Activated effector memory CD4-positive, alpha-beta T cell treated with anti-CD3 and anti-CD28 coated beads, Interleukin-2, amount 50 U/mL, for 16 hours (primary cell): ENCODE measurements at places on chromosomes 1 and 21.

DNA sequence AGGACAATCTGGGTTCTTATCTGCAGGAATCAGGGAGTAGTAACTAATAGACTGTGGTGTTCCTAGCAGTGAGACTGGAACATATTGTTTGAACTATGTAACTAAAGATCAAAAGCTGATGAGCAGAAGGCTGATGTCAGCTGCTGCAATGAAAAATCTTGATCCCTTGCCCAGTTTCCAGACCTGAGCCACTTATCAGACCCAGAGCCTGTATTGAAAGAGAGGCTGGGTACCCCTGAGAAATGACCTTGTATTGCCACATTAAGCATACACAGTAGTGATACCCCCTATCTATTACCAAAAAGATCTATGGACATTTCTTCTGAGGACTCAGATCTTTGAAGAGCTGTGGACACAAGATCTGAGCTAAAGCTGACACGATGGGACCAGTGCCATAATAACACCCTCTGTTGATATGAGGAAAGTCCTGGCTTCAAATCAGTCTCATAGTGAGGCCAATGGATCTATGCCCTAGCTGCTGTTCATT lies 178.0 kb upstream of the GALNT2 start:
- DNase-seq: no peak

- no peak for DNase-seq
These were observed 38.3 kb upstream of the OSBPL9 start for GRCh38 chr1:51578383-51579109.

DNA sequence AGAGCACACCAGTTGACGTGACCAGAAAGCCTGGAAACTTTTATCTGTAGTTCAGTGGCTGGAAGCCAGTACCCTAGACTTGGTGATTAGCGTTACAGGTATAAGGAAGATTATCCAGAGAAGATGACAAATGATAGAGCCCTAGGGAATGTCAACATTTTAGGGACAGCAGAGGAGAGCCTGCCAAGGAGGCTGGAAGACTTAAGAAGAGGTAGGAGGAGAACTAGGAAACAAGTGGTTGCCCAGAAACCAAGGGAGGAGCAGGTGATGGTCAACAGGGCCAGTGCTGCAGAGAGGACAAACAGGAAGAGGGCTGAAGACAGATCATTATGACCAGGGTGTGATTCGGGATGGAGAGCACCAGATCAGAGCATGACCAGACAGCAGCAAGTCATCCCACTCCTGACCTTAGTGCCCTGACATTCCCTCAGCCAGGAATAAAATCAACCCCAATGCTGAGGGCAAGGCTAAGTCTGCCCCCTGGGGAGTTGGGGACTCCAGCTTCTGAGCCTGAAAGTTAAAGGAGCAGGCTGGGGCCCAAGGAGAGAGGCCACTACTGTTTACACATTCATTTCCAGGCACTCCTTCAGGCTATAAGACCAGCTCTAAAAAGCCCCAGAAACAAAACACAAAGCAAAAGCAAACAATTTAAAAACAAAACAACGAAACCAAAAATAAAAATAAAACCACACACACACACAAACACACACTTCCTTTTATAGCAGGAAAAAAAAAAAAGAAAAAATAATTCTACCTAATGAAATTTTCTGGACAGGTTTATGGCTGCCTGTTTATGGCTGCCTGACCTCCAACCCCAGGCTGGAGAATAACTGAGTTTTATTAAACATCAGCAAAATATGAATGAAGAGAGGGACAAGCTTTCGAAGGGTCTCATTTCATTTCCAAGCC lies 48.6 kb upstream of the LRRC52 start:
- DNase-seq: no peak

GRCh38 chr1:208189183-208189582 lies 55.0 kb downstream of the PLXNA2 start:
- no peak for DNase-seq

GRCh38 chr1:92784021-92784638 lies 778 bp downstream of the EVI5 start:
- DNase-seq: peak; percentile 69

GRCh38 chr1:234288946-234289345 lies 84.3 kb upstream of the COA6 start:
- no peak for DNase-seq

GRCh38 chr1:230728710-230729392 lies 14.9 kb upstream of the AGT start:
- DNase-seq: no peak

GRCh38 chr1:163072658-163073057 lies 3.5 kb downstream of the RGS4 start:
- DNase-seq: no peak

DNA sequence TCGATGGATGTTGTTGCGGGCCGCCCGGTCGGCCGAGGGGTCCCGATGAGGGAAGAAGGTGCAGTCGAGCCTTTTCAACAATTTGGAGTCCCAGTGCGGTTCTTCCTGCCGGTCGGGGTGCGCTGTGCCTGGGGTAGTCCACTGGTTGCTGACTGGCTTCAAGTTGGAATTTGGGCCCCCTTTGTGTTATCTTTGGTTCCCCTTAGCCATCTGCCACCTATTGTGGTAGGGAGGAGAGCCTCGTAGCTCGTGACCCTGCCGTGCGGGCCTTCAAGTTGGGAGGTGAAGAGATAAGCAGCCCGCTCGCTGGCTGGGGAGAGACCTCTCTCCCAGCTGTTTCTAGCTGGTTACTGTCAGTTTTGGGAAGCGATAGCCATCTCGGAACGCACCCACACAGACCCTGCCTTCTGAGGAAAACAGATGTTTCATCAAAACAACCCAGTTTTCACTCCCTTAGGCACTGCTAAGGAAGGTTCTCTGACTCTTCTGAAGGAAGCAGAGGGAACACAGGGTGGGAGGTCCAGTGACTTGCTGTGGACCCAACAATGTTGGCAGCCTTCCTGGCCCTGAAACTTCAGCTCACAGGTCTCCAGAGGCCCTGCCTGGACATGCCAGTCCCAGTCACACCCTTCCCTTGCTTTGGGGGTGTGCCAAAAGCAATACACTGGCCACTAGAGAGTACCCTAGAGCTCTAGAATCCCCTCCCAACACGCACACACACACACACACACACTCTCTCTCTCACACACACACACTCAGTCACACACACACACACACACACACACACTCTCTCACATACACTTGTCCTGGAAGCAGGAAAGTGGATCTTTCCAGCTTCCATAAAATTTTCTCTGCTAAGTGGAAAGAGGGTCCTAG lies 1.0 kb downstream of the BTG2 start:
- peak; percentile 76 for DNase-seq

GRCh38 chr1:65289449-65289848 lies 19.9 kb upstream of the DNAJC6 start:
- DNase-seq: no peak

DNA sequence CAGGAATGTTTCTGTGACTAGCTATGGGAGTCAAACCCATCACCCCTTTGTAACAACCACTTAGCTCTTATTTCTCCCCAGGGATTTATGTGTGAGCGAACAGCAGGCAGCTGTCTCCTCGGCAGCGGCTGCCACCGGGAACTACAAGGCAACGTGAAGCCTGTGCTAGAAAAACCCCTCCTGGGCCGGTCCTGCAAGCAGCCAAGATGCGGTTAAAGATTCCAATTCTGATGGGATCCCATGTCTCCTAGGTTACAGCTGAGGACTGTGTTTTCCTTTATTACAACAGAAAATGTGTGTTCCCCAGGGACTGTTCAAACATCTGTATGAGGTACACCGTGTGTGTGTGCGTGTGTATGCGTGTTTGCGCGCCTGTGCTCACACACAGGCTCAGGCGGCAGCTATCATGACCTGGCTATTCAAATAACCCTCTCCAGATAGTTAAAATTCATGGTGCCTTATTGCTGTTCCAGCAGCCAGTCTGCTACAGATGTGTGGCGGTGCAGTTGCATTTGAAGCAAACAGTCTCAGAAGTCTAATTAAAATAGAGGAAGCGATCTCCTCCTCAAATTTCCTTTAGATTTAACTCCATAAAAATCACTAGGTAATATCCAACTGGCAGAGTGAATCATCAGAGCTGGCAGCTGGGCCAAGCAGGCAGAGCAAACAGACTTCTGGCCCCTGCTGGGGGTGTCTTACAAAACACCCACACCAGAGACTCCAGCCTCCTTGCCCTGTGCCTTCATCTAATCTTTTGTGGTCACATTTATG lies 68.0 kb downstream of the LMX1A start:
- no peak for DNase-seq

GRCh38 chr1:44401256-44402228 lies 3.5 kb upstream of the RNF220 start:
- DNase-seq: no peak

- DNase-seq: no peak
These were observed 203.1 kb downstream of the BARHL2 start for GRCh38 chr1:90513956-90514355.

DNA sequence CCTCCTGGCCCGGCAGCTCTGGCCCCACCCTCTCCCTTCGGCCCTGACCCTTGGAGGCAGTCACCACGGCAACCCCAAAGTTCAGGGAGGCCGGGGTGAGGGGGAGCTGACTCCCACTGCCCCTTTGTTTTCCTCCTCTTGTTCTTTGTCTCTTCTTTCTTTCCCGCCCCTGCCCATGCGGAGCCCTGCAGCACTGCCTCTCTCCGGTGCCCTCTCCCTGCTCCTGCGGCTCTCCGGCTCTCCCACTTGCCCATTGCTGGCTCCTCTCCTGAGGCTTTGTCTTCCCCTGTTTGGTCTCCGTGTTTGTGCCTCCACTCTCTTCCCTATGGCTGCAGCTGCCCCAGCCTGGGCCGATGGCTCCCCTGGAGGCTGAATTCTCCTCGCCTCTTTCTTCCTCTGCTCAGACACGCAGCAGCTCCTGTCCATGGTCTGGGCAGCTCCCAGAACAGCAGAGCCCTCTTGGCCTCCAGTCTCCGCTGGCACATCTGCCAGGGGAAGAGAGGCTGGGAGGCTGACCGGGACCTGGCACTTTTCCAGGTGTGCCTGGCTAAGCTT lies 5.8 kb downstream of the CELSR2 start:
- no peak for DNase-seq

- peak; percentile 85 for DNase-seq
These were observed at the start of gene AGMAT for GRCh38 chr1:15584489-15585363. Gene AGMAT, minus strand, starts transcription at chr1:15585051. Its CDS starts 84 bp downstream, at chr1:15584967.

- no peak for DNase-seq
These were observed 327.1 kb downstream of the PRDM2 start for GRCh38 chr1:14027099-14027498.

- DNase-seq: no peak
These were observed 211.5 kb downstream of the TRABD2B start for GRCh38 chr1:47785561-47786271.

- peak; percentile 60 for DNase-seq
These were observed 163.2 kb upstream of the COL6A1 start for GRCh38 chr21:45818276-45818903.

GRCh38 chr1:63968663-63969440 lies 195.0 kb downstream of the ROR1 start:
- DNase-seq: no peak

DNA sequence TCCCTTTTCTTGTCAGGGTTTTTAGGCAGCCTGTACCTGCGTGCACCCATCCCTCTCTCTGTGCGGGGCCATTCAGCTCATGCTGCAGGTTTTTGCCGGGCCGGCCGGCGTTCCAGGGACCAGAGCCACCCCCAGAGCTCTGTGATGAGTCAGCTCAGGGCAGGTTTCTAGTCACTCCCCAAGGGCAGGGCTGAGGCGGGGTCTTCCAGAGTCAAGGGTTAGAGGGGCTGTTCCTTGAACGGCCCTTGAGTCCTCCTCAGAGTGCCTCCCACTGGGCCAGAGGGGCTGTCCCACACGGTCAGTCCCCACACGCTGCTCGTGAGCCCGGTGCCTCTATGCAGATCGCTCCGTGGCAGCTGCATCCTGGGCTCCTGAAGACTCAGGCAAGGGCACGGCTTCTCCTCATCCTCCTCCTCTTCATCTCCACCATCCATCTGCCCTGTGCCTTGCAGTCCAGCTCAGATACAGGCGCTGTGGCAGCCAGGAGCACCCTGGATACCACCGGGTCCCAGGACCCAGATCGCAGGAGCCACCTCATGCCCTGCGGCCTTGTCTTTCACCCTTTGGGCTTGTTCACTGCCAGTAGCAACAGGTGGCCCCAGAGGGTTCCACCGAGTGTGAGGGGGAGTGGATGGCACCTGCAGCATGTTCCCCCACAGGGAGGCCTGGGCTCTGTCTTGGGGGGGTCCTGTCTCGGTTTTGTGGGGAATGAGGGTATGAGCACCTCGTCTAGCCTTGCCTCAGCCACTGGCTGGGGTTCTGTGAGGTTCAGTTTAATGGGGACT lies 17.4 kb downstream of the SLX9 start:
- DNase-seq: no peak

DNA sequence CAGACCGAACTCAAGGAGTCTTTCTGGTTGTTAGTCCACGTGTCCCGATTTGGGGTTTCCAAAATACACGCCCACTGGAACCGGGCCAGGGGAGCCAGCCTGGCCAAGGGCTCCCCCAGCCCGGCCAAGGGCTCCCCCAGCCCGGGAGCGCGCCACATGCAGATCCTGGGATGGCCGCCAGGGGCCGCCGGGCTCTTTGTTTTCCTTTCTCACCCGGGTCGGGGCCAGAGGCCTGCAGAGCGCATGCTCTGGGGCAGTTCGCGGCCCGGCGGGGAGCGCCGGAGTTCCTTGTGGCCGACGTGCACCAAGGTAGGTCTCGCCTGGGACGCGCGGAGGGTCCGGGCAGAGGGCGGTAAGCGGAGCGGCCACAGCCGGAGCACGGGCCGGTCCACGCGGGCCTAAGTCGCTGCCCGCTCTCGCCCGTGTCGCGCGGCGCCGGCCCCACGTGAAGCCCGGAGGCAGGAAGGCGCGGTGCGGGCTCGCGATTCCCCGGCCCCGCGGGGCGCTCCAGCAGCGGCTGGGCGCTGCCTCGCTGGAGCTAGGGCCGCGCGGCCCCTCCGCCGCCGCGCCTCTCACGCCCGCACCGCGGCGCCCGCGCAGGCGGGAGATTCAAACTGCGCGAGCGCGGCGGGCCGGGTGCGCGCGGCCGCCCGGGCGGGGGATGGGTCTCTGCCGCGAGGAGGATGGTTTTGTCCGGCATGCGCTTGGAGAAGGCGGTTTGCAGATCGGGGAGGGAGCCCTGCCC lies 12.3 kb downstream of the RCC1 start:
- DNase-seq: peak; percentile 96
